NCI-H1436 treated with DMSO at 0.1 percent for 48 hours (cell line): ENCODE measurements at places on chromosomes 12 and 14.

DNA sequence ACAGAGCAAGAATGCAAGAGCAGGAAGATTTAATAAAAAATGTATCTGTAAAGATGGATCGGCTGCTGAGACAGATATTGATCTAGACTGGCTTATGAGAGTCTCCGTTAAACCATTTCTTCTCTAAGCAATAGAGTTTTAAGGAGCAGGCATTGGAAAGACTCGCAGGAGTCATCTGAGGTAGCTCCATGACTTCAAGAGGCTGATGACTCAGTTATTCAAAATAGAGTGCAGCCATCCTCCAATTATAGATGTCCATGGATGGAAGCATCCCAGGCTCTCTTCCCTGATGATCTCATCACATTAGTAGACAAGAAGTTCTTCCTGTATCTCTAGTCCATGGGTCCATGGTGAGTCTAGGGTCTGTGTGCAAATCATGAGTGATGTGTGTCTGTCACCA lies 638.3 kb upstream of the TMEM132C start:
- DNase-seq: no peak

- no peak for DNase-seq
Observed at GRCh38 chr14:63203618-63204406, 431 bp upstream of the RHOJ start.

GRCh38 chr12:91609283-91609682 lies 426.7 kb upstream of the DCN start:
- no peak for DNase-seq

GRCh38 chr12:57151741-57152630 lies 4.6 kb upstream of the LRP1-AS start:
- DNase-seq: no peak

GRCh38 chr12:68119250-68119649 lies 40.3 kb downstream of the IFNG start:
- DNase-seq: no peak

GRCh38 chr12:42361909-42362646 lies 36.1 kb downstream of the PPHLN1 start:
- DNase-seq: no peak

- DNase-seq: no peak
Observed at GRCh38 chr12:46242569-46242968, 26.3 kb downstream of the SLC38A1 start.

DNA sequence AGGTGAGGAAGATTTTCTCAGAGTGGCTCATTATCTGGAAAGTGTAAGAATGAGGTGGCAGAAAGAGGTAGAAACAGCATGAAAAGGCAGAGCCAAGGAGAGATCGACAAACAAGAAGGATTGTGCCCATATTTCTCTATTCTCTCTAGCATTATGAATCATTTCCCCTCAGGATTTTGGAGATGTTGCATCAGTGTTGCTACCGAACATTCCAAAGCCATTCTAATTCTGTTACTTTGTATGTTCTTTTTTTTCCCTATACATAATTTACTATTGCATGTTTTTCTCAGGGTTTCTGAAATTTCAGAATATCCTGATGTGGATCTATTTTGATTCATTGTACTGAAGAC lies 61.4 kb downstream of the KICS2 start:
- no peak for DNase-seq

DNA sequence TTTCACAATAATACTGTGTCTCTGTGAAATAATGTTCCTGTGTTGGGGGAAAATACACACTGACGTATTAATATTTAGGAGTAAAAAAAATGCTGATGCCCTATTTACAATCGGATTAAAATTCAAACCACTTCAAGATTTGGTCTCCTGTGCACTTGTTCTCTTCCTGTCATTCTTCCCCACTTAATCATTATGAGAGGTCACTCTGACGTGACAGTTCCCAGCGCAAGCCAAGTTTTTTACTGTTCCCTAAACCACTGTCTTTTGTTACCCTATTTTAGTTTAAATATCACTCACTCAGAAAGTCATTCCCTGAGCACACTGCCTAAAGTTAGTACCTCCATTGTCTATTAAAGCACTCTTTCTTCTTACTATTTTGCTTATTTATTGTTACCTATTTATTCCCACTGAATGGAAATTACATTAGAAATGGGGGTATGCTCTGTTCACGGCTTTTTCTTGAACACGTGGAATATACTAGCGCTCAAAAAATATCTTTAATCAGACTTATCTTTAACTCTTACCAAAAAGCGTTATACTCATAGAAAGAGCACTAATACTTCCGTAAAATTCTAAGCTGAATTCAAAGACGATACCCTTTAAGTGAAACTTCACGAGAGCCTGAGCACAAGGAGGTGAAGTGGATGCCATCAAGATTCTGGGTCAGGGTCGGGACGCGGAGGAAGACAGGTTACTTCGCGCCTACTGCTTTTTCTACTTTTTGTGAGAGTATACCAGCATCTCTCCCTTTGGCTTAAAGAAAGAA lies 670 bp upstream of the PSMA3 start:
- DNase-seq: no peak

DNA sequence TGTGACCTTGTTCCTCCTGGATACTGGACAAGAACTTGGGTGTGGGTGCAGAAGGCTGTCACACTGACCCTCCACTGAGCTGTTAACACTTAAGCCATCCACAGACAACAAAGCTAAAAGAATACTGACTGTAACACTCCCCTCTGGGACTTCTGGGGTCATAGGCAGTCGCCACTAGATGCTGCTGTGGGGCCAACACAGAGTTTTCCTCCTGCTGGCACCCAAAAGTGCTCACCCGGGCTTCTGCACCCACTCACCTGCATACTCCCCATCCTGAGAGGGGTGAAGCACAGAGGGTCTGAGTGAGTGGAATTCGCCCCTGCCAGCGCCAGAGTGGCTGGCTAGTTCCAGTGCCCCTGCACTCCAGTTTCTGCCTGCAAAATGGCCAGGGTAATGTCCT lies 422.4 kb upstream of the LMO3 start:
- DNase-seq: no peak

DNA sequence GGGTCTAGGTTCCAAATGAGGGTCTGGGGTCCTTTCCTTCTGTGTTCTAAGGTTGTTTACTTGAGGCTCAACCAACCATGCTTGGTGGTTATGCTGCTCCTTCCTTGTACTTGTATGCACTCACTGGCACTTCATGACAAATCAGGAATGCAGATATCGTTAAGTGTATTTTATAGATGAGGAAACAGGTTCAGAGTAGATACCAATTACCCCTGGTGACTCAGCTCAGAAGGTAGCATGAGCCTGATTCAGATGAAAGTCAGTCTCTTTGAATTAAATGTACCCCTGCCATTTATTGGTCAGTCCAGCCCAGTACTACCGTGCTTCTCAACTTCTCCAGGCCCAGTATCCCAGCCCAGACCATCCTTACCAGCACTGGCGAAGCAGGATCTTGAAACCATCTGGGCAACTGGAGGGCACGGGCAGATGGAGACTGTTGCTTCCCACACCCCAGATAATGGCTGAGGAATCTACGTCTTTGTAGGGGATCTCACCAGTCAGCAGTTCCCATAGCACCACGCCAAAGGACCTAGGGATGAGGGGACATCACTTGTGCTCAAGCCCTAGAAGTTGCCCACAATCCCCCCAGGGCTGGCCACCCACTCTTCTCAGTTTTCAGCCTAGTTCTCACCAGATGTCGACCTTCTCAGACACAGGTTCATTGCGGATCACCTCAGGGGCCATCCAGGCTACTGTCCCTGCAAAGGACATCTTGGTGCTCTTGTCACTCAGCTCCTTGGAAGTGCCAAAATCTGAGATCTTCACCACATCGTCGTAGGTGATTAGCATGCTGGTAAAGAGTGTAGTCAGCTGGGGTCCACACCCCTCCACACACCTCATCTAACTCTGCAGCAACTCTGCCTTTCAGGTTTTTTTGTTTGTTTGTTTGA lies 14.3 kb downstream of the MAP3K12 start:
- no peak for DNase-seq

GRCh38 chr14:78251308-78251707 lies 81.1 kb downstream of the NRXN3 start:
- DNase-seq: no peak

- DNase-seq: no peak
Observed at GRCh38 chr12:103855896-103856657, 15.0 kb upstream of the NT5DC3 start.

GRCh38 chr12:92696216-92696615 lies 6.6 kb upstream of the PLEKHG7 start:
- DNase-seq: no peak

GRCh38 chr12:23533265-23533664 lies 416.2 kb downstream of the SOX5 start:
- no peak for DNase-seq

- DNase-seq: no peak
Observed at GRCh38 chr14:102461490-102462338, 47.9 kb downstream of the ANKRD9 start.

- no peak for DNase-seq
Observed at GRCh38 chr12:122979908-122980182, 636 bp upstream of the ARL6IP4 start.

DNA sequence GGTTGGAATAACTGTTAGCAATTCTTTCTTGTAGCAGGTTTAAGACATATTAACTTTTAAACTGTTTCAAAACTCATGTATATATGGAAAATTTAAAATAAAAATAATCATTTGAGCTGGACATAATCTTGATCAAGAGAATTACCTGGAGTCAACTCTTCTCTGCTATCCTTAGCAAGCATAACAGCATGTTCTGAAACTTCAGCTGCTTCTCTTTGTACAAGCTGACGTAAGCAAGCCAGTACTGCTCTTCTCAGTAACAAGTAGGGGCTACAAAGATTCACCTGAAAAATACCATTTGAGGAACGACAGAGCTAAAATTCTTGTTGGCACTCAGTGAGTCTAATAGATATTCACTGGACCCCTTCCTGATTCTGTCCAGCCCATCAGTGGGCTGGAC lies 83.0 kb downstream of the HEATR5A start:
- no peak for DNase-seq

DNA sequence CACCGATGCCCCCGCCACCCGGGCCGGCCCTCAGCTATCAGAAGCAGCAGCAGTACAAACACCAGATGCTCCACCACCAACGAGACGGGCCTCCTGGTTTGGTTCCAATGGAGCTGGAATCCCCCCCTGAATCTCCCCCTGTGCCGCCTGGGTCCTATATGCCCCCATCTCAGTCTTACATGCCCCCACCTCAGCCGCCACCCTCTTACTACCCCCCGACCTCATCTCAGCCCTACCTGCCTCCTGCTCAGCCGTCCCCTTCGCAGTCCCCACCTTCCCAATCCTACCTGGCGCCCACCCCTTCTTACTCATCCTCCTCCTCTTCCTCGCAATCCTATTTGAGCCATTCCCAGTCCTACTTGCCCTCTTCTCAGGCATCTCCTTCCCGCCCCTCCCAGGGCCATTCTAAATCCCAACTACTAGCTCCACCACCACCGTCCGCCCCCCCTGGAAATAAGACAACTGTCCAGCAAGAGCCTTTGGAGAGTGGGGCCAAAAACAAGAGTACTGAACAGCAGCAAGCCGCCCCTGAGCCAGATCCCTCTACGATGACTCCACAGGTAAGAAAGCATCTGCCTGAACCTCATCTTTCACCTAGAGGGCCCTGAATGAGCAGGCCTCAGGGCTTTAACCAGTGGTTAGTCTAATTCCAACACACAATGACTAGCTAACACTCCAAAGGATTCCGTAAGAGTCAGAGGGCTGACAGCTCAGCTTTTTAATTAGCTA lies 851 bp downstream of the YLPM1 start:
- no peak for DNase-seq

GRCh38 chr14:40028991-40029390 lies 596.8 kb upstream of the FBXO33 start:
- DNase-seq: no peak

DNA sequence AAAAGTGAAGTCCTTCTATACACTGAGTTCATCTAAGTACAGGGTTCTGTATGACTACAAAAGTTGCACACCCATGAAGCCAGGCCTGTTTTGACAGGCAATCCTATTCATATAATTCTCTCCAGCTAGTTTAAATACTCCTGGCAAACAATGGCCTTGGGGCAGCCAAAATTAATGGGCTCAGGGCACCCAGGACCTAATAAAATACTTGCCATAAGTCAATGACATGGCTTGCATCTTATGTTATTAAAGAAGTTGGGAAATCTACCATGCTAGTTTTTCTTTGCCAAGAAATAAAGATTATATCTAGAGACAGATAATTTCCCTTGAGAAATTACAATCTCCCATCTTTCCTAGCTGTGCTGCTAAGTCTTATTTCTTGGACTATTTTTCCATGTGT lies 11.1 kb upstream of the TMTC1 start:
- no peak for DNase-seq

- DNase-seq: peak; percentile 28
Observed at GRCh38 chr12:100753837-100754236, 40.7 kb upstream of the ANO4 start.

DNA sequence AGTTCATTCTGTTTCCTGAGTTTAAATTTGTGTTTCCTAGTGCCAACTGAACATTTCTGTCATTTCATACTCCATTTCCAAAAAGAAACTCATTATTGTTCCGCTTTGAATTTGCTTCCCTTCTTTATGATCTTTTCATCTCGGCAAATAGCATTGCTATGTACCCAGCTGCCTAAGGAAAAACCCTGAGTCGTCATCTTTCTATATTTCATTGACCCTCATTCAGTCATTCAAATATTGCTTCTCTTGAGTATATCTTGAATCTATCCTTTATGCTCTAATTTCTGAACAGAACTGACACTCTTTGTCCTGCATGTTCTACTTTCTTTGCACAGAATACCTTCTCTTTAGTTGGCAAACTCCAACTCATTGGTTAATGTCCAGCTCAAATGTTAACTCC lies 35.9 kb downstream of the ADIPOR2 start:
- no peak for DNase-seq

DNA sequence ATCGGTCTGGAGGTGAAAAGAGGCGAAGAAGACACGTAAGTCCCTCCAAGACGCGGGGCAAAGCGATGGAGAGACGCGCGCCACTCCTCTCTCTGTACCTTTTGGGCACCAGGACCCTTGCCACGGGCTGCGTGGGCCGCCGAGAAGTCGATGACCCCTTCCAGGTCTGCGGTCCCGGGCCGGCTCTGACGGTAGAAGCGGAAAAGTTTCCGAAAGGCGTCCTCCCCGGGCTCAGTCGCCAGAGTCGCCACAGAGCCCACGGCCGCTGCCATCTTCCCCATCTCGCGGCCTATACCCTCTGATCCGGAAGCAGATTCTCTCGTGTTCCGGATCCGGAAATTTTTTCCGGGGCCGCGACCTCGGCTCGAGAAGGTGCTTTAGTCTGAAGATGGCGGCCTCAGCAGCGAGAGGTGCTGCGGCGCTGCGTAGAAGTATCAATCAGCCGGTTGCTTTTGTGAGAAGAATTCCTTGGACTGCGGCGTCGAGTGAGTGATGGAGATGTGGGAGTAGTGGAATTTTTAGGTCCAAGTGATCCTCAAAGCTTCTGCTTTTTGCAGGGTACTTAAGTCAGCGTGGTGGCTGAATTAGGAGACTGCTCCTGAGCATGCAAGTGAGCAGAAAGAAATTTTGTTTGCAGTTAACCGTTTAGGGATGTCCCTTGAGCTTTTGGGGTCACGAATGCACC lies at the start of the genes ALKBH1 and SLIRP:
ALKBH1 (minus strand) TSS at position 300 of the 685 bp plus-strand sequence; CDS start at position 281, 19 bp downstream.
SLIRP (plus strand) TSS at position 380 of the 685 bp plus-strand sequence; CDS start at position 389, 9 bp downstream.
- DNase-seq: peak; percentile 11
